Uterus (tissue), 4 donors: ENCODE measurements at places on chromosomes 4 and X. TPM values are rescaled to one million over a fixed set of nuclear protein-coding genes. Genes with fewer than 3 reads are reported as not detected.

Gene AMOT
- 25.5 TPM for total RNA-seq

Gene ATOH1
- not detected for total RNA-seq

DNA sequence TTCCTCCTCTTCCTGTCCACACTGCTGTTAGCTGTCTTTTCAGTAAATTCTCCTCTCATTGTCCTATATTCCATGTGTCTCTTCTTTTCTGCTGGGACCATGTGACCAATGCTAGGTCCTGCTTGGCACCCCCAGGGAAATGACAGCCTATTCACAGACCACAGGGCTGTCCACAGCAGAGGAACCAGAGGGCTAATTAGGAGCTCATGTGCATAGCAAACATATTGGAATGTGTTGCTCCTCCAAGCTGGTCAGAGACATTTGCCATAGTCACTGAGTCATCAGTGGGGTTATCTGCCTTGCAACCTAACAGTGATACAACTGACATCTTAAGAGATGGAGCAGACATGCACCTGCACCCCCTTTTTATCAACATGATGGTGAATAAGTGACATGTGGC lies 67.9 kb upstream of the PUDP start:
- H3K4me3 ChIP-seq: no peak overlapping the region
- no peak for DNase-seq

Gene AADAT
- total RNA-seq: 11.1 TPM

DNA sequence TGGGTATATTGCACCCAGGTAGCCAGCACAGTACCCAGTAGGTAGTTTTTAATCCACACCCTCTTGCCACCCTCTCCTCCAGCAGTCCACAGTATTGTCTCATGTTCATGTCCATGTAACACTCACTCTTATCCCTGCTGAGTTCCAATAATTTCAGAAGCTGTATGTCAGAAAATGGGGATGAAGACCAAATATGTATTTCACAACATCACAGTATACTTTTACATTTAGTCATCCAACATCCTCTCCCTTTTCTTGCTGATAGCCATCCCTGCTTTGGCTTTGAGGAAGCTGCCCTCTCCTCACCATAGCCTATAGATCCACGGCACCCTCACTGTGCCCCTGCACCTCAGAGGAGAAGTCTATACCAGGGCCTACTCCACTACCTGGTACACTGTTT lies 126.0 kb upstream of the LDB2 start:
- DNase-seq: no peak
- no peaks in the 10 kb centered on the region for H3K4me1 ChIP-seq
- no peaks in the 10 kb centered on the region for H3K27me3 ChIP-seq
- H3K4me3 ChIP-seq: no peak overlapping the region

DNA sequence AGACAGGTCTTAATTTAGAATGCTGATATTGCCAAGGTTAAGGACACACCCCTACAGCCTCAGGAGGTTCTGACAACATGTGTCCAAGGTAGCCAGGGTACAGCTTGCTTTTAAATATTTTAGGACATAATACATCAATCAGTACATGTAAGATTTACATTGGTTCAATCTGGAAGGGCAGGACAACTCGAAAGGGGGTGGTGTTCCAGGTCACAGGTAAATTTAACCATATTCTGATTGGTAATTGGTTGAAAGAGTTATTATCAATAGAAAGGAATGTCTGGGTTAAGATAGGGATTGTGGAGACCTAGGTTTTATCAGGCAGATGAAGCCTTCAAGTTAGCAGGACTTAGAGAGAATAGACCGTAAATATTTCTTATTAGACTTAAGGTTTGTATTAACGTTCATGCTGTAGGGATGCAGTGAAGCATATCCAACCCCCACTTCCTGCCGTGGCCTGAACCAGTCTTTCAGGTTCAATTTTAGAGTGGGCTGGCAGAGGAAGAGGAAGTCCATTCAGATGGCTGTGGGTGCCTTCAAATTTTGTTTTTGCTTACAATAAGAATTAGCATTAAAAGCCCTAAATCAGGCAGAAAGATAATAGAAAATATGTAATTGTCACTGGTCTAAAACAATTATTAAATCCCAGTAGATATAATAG lies 136.5 kb upstream of the GALNTL6 start:
- H3K4me3 ChIP-seq: no peak overlapping the region
- DNase-seq: no peak
- no peaks in the 10 kb centered on the region for H3K27me3 ChIP-seq
- no peaks in the 10 kb centered on the region for H3K4me1 ChIP-seq
- H3K36me3 ChIP-seq: no peaks in the 10 kb centered on the region

DNA sequence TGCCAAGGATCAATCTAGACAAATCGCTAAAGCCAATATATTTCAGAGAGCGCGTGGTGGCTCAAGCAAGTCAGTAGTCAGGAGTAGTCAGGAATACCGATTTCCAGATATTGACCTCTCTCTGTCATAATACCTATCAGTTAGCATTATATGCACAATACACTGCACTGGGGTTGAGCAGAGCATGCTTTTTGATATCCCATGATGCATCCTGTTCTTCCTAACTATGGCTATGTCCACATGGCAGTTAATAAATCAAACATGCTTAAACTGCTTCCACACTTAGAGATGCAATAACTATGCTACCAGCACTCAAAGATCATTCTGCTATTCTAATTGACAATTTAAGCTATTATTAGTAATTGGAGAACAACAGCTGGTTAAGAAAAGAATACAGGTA lies 6.2 kb downstream of the BRWD3 start:
- no peak overlapping the region for H3K4me3 ChIP-seq
- H3K36me3 ChIP-seq: no peaks in the 10 kb centered on the region
- no peaks in the 10 kb centered on the region for H3K27me3 ChIP-seq
- H3K4me1 ChIP-seq: no peaks in the 10 kb centered on the region

GRCh38 chr4:121009578-121010478 lies 62.5 kb downstream of the NDNF start:
- H3K4me3 ChIP-seq: no peak overlapping the region
- H3K4me1 ChIP-seq: no peaks in the 10 kb centered on the region
- no peak for DNase-seq
- H3K36me3 ChIP-seq: no peaks in the 10 kb centered on the region
- H3K27me3 ChIP-seq: no peaks in the 10 kb centered on the region

Gene MAD2L1
- total RNA-seq: 12.2 TPM

Gene AP1S2
- 71.2 TPM for total RNA-seq

GRCh38 chr4:150072906-150073714 lies 5.1 kb upstream of the DCLK2 start:
- DNase-seq: no peak
- H3K36me3 ChIP-seq: no peaks in the 10 kb centered on the region
- H3K27ac ChIP-seq: no peak overlapping the region
- H3K4me3 ChIP-seq: no peak overlapping the region

GRCh38 chrX:71128915-71129765 lies 10.7 kb downstream of the MED12 start:
- H3K4me3 ChIP-seq: no peak overlapping the region
- H3K27ac ChIP-seq: no peak overlapping the region
- H3K27me3 ChIP-seq: no peaks in the 10 kb centered on the region

GRCh38 chr4:99809326-99809725 lies 7.3 kb upstream of the DAPP1 start:
- no peak overlapping the region for H3K4me3 ChIP-seq
- H3K4me1 ChIP-seq: no peaks in the 10 kb centered on the region
- H3K36me3 ChIP-seq: no peaks in the 10 kb centered on the region
- H3K27me3 ChIP-seq: no peaks in the 10 kb centered on the region
- DNase-seq: no peak

DNA sequence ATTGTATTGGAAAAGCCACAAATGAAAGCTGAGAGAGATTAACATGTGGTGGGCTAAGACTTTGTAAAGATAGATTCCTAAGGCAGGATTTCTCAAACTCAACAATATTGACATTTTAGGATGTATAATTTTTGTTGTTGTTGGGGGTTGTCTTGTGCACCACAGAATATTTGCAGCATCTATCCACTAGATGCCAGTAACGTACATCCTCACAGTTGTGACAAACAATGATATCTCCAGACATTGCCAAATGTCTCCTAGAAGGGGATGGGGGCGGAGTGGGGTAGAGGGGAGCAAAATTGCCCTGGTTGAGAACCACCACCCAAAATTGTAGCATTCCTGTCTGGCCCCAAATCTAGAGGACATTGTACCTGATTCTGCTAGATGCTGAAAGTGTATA lies 14.7 kb upstream of the CBR4 start:
- no peak for DNase-seq
- no peak overlapping the region for H3K4me3 ChIP-seq
- H3K4me1 ChIP-seq: no peaks in the 10 kb centered on the region
- no peak overlapping the region for H3K27ac ChIP-seq
- H3K36me3 ChIP-seq: no peaks in the 10 kb centered on the region

- no peaks in the 10 kb centered on the region for H3K27me3 ChIP-seq
- H3K36me3 ChIP-seq: no peaks in the 10 kb centered on the region
- no peak overlapping the region for H3K27ac ChIP-seq
- no peaks in the 10 kb centered on the region for H3K4me1 ChIP-seq
- DNase-seq: no peak
Observed at GRCh38 chr4:139857021-139857420, 191.4 kb downstream of the MGST2 start.

GRCh38 chr4:188783606-188784160 lies 644.4 kb downstream of the TRIML1 start:
- H3K27me3 ChIP-seq: no peaks in the 10 kb centered on the region
- no peaks in the 10 kb centered on the region for H3K36me3 ChIP-seq
- no peak for DNase-seq
- no peak overlapping the region for H3K4me3 ChIP-seq
- H3K27ac ChIP-seq: no peak overlapping the region
- H3K4me1 ChIP-seq: no peaks in the 10 kb centered on the region

DNA sequence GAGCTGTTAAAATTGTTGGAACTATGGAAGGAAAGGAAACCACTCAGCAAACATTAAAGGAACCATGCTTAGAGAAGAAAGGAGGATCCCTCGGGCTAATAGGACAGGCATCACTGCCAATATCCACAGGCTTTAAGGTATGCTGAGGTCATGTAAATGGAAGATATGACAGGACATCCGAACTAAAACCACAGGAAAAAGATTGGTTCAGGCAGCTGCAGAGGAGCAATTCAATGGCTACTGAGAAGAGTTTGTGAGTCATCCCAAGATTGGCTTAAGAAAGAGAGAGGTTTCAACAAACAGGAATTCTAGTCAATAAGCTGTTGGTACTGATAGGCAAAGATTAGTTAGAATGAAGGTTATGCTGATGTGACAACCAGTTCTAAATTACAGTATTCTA lies 106.4 kb upstream of the FAM241A start:
- no peak overlapping the region for H3K27ac ChIP-seq
- DNase-seq: no peak
- H3K27me3 ChIP-seq: no peaks in the 10 kb centered on the region
- H3K36me3 ChIP-seq: no peaks in the 10 kb centered on the region
- H3K4me3 ChIP-seq: no peak overlapping the region
